ENCODE measurements at places on chromosomes 7 and 10.

DNA sequence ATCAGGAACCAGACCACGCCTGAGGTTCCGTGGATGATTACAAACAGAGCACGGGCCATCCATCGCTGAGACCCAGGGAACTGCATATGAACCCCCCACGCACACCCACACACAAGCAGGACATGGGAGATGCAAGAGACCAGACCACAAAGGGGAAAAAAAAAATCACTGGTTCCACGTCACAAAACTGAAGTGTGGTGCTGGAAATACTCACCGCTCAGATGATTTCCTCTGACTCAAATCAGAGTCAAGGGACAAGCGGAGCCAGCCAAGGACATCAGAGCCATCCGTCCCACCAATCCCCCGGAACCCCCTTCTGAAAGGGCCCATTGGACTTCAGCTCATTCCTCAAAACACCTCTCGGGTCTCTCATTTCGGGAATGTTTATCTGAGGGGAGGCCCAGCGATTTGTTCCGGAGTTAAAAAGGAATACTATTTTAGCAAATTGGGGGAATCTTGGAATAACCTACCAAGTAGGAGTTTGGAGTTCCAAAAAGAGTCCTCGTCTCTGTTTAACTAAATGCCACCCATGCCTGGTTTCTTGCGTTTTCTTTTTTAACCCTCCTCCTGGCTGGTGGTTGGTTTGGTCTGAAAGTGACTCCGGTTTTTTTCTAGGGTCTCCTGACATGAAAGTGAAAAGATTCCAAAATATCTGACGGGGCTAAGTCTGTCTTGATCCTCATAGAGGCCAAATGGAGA lies 15.0 kb downstream of the SNX8 start:
- peak; percentile 75 for DNase-seq

DNA sequence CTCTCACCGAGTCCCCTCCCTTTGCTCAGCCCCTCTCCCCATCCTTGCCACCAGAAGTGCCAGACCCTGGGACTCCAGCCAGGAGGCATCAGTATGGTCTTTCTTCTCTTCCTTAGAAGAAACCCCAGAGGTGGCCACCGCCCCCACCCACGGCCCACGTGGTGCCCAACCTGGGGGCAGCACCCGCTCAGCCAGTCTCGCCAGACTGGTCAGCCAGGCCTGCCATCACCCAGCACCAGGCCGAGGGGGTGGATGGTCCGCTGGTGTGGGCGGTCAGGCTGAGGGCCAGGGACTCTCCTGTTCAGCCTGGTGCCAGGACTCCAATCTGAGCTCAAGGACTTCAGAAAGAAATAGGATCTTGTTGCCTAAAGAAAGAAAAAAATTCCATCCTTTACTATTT lies 5.8 kb upstream of the CLDN4 start:
- no peak for DNase-seq

- DNase-seq: no peak
These were observed 32.7 kb downstream of the ADAP1 start for GRCh38 chr7:921581-922333.

DNA sequence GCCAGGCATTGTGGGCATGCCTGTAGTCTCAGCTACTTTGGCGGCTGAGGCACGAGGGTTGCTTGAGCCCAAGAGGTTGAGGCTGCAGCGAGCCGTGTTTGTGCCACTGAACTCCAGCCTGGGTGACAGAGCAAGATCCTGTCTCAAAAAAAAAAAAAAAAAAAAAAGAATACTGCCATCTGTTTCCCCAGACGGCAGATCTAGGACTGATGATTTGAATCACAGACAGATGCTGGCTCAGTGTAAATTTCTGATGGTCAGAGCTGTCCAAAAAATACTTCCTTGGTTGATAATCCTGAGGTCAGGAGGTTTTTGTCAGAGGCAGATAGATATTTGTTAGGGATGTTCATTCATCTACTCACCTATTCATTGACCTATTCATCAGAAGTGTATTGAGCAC lies 130.7 kb downstream of the REEP3 start:
- no peak for DNase-seq

GRCh38 chr7:154777489-154777888 lies 225.4 kb downstream of the PAXIP1 start:
- DNase-seq: no peak

GRCh38 chr10:3652886-3653285 lies 132.1 kb downstream of the KLF6 start:
- DNase-seq: no peak

- no peak for DNase-seq
These were observed 20.3 kb downstream of the CHAT start for GRCh38 chr10:49634069-49634660.

GRCh38 chr10:10676972-10677371 lies 340.7 kb upstream of the CELF2 start:
- DNase-seq: peak; percentile 40

- no peak for DNase-seq
These were observed 268.0 kb downstream of the CDK14 start for GRCh38 chr7:90864088-90864487.

DNA sequence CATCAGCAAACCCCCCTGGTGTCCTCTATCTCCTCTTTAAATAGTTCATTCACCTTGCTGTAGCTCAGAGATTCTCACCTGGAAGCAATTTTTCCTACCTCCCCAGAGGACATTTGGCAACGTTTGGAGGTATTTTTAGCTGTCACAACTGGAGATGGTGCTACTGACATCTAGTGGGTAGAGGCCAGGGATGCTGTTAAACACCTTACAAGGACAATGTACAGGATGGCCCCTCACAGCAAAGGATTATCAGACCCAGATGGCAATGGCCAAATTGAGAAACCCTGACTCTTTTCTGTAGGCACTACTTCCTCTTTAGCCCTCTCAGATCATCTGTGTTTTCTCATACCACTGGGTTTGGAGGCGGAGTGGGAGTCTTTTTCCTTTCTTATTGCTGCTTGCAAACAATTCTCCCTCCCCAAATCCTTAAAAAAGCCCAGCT lies 13.2 kb upstream of the TRA2A start:
- no peak for DNase-seq

GRCh38 chr7:585873-586272 lies 66.2 kb upstream of the PDGFA start:
- DNase-seq: no peak

- DNase-seq: no peak
These were observed 52.3 kb upstream of the SEMA3D start for GRCh38 chr7:85239109-85239508.

GRCh38 chr7:4960363-4960762 lies 1.4 kb upstream of the MMD2 start:
- DNase-seq: no peak

GRCh38 chr7:124387056-124387455 lies 354.2 kb upstream of the TMEM229A start:
- no peak for DNase-seq

GRCh38 chr7:64174941-64175340 lies 32.1 kb upstream of the ZNF735 start:
- DNase-seq: no peak

GRCh38 chr10:114715171-114715670 lies 57.1 kb upstream of the ABLIM1 start:
- DNase-seq: peak; percentile 66

- DNase-seq: peak; percentile 3
These were observed 141.7 kb upstream of the SEMA3D start for GRCh38 chr7:85328456-85328998.

DNA sequence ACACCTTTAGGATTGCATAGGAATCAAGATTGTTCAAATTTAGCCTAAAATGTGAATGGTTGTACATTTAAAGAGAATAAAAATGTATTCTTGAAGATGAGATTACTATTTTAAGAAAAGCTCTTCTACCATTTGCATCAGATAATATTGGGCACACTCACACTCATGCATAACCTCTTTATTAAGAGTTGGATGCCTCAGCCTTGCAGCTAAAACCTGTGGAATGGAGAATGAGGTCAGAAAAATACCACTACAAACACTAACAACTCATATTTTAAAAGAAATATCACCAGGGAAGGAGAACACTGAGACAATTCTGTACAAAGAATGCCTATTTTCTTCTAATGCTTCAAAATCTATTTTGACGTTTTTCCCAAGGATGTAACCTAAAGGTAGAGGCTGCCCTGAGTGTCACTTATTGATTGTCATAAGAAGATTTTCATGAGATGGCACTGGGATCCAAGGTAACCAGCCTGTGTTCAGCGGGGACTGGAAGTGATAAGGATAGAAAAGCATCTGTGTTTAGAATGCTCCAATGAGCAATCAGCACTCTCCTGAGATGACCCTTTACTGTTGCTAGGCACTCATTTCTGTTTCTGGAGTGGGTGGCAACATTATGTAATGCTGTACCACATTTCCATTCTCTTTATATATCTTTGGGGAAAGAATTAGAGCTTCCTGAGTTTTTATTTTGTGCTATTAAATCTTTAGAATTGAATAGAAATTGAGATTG lies 26.6 kb downstream of the REEP3 start:
- peak; percentile 26 for DNase-seq

- DNase-seq: no peak
These were observed 495 bp downstream of the EIF3B start for GRCh38 chr7:2354939-2355704.

GRCh38 chr7:77783111-77783510 lies 15.1 kb downstream of the TMEM60 start:
- no peak for DNase-seq

GRCh38 chr10:65419629-65420028 lies 1506.2 kb upstream of the LRRTM3 start:
- no peak for DNase-seq

DNA sequence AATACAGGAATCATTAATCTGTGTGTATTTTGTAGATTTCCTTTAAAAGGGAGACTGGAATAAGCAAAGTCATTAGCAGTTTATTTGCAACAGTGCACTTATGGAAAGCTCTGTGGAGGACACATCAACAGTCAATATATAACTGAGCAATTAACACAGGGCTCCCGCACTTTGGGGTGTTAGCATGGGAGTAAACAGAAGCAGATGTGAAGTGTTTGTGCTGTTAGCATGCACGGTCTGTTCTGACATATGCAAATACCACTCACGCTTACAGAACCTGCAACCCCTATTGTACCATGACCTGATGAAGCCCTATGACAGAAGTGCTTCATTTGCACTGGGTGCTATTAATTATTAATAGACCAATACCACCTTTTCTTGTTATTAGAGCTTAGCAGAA lies 118.9 kb downstream of the PPP1R3A start:
- no peak for DNase-seq

DNA sequence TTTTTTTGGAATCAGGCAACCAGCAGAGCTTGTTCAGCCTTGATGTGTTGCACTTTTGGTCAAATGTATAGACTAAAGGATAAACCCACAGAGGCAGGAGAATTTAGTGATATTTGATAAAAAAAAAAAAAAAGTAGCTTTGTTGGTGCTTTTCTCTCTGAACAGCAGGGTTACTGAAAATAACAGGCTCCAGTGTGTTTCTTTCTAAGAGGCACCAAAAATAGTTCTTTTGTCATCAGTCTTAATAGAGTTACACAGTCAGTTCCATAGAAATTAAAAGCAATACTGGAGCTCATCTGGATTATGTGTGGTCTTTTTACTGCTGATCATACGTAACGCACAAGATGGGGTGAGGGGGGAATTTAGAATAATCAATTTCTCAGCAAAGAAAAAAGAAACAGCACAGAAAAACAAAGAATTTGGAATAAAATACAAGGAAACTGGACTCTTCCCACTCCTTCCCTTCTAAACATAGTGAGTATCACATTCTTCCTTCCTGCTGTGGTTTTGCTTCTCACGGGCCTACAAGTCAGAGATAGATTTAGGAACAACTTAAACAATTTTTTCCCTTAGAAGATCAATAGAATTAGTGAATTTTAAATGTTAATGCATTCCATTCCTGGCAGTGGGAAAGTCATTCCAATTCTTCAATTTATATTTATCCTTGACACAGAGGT lies 178.8 kb upstream of the AKR1E2 start:
- no peak for DNase-seq

DNA sequence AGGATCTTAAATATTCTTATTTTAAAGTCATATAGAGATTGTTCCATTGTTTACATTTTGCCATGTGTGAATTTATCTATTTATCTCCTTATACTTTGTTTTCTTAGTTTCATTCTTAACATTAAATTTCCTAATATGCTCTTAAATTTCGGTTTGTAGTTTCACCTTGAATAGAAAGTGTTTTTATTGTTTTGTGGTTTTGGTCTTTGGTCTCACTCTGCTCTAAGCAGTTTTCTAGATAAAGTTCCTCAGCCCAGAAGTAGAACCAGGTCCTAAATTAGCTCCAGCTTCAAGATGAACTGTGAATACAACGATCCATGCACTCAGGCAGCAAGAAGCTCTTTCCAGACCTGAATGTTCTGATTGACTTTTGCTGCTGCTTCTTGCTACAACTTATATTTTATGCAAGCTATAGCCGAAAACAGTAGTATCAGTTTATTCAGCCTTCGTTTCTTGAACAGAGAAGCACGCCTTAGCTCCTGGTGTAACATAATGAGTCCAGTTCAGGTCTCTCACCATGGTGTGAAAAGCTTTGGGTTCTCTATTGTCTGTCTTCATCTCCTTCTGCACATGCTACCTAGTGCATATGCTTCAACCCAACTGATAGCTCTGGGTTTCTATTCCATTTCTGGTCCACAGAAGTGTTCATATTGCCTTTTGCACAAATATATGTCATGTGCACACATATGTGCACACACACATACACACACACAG lies 95.3 kb downstream of the SEM1 start:
- DNase-seq: no peak

DNA sequence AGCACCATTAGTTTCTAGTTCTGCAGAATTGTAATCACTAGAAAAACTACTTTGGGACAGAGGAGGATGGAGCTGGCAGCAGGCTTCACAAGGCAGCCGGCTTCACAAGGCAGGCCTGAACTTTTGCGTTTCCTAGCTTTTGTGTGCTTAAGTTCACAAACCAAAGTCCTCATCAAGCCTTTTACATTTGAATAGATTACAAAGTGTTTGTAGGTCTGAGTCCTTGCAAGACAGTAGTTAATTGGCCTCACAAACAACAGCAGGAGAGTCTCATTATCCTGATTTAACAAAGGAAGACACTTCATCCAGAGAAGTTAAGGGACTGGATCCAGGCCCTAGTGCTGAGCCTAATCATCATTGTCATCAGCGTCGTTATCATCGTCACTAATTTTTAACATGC lies 147.8 kb upstream of the AUTS2 start:
- DNase-seq: no peak

DNA sequence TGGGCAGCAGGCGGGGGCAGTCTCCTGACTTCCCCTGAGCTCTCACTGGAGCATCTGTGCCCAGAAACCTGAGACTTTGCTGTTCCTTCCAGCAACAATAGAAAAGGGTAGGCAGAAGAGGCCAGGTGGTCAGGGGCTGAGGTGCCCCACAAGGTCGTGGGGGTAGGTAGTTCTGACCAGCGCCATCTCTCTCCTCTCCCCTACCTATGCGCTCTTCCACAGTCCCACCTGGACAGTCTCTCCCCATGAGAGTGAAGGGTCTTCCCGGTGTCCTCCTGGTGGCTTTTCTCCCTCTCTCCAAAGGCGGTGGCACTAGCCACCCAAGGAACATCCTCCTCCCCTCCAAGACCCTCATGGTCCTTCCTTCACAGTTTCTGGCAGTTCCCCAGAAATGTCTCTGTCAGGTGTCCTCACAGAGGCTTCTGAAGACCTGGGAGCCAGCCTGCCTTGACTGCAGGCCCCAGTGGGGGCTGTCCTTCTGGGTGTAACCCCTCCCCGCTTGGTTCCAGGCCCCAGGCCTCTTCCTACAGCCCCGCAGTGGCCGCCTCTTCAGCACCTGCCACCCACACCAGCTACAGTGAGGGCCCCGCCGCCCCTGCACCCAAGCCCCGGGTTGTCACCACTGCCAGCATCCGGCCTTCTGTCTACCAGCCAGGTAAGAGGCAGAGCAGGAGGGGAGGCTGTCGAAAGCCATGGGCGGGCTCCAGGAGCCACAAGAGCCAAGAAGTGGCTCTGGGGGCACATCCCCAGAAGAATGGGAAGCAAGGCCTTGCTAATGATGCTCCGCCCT lies 41.3 kb downstream of the LDB3 start:
- no peak for DNase-seq

- peak; percentile 31 for DNase-seq
These were observed 27.7 kb upstream of the CSGALNACT2 start for GRCh38 chr10:43110338-43111071.

All from fibroblast of skin of right quadriceps (primary cell).